GM18507 (cell line): ENCODE measurements at places on chromosomes 6 and 20.

GRCh38 chr20:1267161-1267560 is 1.1 kb downstream of the SNPH start:
- no peak for DNase-seq

- no peak for DNase-seq
These were observed 19.4 kb downstream of the DSTN start for GRCh38 chr20:17589161-17589834.

DNA sequence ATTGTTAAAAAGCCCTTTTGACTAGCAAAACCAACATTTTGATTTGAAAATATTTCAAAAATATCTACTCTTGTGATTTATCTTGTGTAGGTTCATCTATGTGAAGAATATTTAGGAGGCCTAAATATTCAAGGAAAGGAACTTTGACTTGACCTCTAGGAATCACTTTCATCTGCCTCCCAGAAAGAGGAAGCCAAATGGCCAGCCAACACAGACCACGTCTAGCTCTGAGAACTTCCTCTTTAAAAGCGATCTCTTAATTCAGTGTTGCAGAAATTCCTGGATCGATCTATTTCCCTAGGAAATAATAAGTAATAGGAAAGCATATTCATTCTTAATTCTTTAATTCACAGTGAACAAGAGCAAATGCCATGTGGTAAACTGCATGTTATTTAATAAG is 9.6 kb upstream of the MOXD1 start:
- DNase-seq, result no peak

DNA sequence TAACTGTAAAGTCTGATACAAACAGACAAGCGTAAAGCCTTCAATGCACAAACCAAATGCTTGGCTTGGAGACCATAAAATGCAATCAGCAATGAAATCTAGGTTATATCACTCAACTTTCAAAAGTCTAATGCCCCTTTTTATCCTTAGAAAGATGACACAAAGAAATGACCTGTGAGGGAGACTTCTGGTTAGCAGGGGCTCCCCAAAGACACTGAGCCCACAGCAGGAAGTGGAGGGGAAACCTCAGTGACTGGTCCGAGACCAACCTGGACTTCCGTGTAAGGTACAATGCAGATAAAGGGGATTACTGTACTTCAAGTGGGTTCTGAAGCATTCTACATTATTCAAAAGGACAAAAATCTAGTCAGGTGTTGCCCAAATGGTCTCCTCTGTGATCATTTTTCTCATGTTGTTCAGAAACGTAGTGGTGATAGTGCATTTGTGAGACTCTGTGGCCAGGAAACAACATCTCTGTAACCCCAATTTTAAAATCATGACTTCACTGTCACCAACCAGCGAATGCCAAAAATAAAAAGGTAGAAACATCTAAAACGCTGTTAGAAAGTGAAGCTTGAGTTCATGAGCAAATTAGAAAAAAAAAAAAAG is 88.2 kb downstream of the HIVEP2 start:
- no peak for DNase-seq

- no peak for DNase-seq
These were observed 136.2 kb downstream of the GMPR start for GRCh38 chr6:16374461-16375200.

GRCh38 chr6:87860902-87861301 is 158.9 kb upstream of the AKIRIN2 start:
- DNase-seq, result no peak

DNA sequence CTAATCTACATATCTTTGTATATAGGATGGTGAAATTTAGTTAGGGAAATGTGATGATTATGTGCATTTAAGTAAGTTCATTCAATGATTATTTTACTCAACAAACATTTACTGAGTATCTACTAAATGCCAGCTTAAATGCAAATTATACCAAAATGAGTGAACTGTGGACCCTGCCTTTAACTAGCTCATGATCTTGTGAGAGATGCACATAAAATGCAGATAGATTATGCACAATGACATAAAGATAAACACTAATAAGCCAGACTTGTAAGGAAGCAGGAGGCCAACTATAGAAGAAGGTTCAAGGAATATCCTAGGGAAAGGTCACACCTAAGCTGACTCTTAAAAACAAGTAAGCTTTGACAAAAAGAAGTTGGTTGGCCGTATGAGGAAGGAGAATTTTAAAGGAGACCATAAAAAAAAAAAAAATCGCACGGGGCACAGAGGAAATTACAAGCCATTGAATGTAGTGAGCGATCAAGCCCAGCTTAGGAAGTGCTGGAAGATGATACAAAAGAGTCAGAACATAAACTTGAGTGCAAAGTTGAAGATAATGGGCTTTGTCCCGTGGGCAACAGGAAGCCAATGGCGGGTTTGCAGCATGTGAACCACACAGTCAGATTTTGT is 107.9 kb downstream of the NRSN1 start:
- no peak for DNase-seq
